ENCODE measurements at places on chromosomes 7 and 10. TPM values are rescaled to one million over a fixed set of nuclear protein-coding genes. Genes with fewer than 3 reads are reported as not detected.
A peak's percentile ranks its signal among the peaks of the same experiment; 100 is the strongest.

GRCh38 chr7:69765879-69766278, 167.6 kb downstream of the AUTS2 start:
- no peak for DNase-seq

DNA sequence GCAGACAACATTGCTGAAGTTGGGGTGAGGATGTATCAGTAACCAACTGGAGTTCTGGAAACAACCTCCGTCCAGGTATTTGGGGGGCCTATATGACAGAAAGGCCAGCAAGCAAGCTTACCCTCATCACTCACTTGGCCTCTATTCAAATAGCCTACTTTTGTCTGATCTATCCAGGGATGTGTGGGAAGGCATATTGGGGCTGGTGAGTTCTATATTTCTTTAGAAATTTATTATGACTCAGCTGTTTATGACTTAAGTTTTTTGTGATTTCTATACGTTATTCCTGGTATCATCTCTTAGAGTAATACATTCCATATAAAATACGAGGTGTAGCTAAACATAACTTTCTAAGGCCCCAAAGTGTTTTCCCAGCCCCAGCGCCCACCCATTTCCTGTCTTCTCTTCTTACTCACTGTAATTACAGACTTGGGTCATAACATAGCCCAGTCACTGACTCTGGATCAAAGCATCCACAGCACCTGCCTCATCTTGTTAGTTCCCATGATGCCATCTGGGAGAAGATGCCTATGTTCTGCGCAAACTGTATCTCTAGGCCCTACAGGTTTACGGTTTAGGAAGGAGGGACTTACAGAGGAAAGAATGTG, 18.1 kb downstream of the GARS1 start:
- DNase-seq, result no peak

DNA sequence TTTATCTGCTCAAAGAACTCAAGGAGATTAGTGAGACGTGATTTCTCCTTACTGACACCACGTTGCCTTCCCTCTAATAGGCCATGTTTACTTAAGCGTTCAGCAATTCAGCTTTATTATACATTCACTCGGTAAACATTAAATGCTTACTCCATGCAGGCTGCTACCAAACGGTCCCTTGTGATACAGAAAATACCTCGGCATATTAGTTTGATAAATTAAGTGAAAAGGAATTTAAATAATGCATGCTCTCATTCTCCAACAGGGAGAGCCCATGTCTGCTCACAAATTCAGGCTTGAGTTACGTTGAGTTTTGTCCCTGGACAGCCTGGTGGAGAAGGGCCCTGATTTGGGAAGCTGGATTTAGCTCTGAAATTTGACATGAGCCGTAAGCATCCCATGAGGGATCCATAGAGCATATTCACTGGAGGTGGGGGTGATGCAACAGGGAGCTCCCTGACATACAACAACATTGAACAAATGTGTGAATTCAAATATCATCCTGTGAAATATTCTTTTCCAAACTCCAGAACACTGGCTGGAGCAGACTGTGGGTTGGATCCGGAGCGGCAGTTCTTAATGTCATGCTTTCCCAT, 86.3 kb downstream of the TBXAS1 start:
- no peak for DNase-seq

DNA sequence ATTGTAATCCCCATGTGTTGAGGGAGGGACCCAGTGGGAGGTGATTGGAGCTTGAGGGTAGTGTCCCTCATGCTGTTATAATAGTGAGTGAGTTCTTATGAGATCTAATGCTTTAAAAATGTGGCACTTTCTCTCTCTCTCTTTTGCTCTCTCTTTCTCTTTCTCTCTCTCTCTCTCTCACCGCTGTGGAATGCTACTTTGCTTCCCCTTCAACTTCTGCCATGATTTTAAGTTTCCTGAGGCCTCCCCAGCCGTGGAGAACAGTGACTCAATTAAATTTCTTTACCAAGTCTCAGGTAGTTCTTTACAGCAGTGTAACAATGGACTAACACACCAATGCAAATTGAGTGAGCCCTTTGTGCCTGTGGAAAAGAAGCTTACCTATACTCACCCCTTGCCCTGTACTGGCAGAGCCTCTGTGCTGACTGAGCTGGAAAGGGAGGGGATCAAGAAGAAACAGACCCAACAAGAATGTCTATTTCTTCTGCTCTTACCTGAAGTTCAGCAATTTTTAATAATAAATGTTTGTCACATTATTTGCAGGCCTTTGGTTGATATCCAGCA, 642.5 kb upstream of the KCND2 start:
- DNase-seq, result no peak

DNA sequence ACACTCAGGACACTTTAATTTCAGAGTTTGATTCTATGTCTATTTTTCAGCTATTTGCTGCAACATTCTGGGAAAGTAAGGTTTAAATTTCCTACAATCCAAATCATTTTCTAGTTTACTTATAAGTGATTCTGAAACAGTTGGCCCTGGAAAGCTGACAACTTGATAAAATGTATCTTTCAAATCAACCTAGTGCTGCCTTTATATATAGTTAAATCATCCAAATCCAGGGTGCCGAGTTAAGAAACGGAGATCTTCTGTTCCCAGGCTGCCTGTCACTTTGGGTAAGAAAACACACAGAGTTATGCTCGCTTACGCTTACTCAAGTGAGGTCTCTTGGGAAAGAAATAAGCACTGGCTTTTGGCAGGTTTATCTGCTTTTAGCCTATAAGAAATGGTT, 175.0 kb downstream of the POU6F2 start:
- no peak for DNase-seq

- DNase-seq, result peak; percentile 94
Measured at GRCh38 chr7:102286237-102287110, at the start of gene SH2B2. Gene SH2B2, plus strand, starts transcription at chr7:102286868. Its CDS starts 13,683 bp downstream, at chr7:102300551.

DNA sequence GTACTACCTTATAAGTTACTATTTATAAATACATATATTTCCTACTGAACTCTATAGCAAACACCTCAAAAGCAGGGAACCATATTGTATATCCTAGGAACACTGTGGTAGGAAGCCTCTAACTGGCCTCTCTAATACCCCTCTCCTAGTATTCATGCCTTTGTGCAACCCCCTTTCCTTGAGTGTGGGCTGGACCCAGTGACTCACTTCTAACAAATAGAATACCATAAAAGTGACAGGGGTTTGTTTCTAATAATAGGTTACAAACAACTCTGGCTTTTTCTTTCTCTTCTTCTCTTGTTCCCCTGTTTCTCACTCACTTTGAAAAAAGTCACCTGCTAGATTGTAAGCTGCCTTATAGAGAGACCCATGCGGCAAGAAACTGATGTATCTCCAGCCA, 51.6 kb upstream of the MACC1 start:
- no peak for DNase-seq

DNA sequence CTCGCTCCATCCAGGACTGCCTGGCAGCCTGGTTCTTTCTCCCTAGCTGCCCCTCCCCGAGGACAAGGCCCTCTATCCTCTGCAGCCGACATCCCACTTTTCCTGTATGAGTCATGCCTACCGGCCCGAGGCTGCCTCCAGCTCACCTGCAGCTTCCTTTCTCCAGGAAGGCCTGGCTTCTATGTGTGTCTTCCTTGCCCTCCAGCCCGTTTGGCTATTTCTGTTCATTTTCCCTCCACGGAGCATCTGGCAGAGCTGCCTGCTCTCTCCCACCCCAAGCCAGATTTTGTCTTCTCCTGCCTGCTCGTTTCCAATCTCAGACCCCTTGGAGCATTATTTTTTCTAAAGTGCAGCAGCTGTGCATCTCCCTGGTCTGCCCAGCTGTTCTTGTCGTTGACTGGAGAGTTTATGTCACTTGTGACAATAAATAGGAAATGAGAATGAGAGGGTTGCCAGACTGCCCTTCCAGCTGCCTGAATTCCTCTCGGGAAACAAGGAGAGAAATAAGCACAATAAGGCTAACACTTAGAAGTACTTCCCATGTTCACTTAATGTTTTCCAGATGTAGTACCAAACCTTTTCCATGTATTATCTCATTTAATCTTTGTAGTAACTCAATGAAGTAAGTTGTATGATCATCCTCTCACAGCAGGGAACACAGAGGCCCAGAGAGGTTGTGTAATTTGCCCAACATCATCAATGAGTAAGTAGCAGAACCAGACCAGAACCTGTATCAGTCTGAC, 19.7 kb downstream of the UBTD1 start:
- no peak for DNase-seq

GRCh38 chr10:80464557-80465450, 10.7 kb downstream of the TSPAN14 start:
- DNase-seq, result no peak

DNA sequence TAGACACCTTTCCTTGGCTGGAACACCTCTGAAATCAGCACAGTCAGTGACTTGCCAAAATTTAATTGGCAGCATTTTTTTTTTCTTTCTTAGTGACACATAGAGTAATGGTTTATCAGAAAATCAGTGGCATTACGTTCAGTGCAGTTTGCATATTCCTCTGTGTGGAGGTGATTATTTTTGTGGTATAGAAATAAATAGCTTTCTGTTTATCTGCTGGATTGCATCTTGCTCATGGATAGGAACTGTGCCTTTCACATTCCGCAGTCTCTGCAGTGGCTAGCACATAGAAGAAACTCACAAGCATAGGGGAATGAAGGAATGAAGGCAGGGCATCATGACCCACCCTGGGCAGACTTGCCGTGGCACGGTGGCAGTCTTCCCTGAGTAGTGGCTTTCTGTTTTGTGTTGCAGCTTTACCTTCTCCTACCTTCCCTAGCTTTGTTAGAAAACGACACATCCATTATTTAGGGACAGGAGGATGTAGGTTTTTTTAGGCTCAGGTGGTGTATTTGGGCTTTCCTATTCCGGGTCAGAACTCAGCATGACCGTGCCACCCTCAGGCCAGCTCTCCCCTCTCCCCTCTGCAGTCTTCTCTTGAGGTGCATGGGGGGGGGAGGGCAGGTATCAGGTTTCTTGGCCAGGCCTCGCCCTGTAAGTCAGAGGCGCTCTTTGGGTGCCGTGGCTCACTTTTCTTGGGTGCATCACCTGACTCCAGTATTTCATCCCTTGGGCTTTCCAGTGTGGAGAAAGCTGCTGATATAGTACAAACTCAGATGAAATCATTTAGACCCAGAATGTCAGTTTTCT, 112.5 kb upstream of the GJD4 start:
- no peak for DNase-seq

- no peak for DNase-seq
Measured at GRCh38 chr10:18293536-18294510, 153.6 kb downstream of the CACNB2 start.

- DNase-seq, result no peak
Measured at GRCh38 chr7:157299613-157300368, 37.0 kb upstream of the DNAJB6 start.

DNA sequence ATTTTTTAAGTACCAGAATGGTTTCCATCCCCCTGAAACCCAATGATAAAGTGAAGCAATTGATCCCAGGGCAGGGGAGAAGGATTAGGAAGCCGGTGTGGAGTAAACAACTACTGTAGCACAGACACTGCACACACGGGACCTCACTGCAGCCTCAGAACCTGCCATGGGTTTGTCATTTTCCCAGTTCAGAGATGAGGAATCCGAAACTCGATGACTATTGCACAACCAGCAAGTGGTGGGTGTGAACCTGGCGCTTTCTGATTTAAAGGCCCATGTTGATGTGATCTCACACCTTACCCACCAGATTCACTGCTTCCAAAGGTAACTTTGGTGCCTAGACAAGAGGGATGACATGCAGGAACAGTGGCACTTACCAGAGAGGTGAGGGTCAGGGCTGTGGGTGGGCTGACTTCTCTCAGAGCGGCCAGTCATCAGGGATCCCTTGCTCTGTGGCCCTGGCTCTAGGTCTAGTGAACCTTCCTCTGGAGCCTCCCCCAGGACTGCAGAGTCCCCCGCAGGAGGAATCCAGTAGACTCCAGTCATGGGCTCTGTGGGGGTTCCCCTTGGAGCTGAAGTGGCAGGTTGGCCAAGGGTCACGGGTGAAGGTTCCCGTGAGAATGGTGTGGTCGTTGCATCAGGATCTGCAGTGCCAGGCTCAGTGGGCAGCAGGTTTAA, 62.8 kb downstream of the PKD1L1 start:
- no peak for DNase-seq

DNA sequence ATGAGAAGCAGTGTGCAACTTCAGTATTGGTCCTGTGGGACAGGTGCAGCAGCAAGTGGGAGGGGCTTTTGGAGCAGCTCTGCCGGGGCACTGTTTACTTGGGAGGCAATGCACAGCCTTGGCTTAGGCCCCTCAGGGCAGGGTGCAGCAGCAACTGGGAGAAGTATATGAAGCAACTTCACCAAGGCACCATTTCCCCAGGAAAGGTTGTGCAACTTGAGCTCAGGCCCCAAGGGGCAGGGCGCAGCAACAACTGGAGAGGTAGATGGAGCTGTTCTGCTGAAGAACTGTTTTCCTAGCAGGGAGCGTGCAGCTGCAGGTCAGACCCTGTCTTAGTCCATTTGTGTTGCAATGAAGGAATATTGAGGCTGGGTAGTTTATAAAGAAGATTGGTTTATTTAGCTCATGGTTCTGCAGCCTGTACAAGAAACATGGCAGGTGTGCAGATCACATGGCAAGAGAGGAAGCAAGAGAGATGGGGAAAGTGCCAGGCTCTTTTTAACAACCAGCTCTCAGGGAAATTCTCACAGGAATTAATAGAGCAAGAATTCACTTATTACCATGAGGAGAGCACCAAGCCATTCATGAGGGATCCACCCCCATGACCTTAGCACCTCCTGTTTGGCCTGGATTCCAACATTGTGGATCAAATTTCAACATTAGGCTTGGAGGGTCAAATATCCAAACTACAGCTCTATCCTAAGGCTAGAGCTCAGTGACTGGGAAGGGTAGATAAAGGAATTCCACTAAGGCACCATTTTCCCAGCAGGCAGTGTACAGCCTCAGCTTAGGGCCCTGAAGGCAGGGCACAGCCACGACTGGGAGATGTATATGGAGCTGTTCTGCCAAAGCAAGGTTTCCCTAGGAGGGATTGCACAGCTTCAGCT, 10.9 kb downstream of the GPR141 start:
- no peak for DNase-seq

- no peak for DNase-seq
Measured at GRCh38 chr7:123211545-123211944, 11.8 kb upstream of the SLC13A1 start.

- no peak for DNase-seq
Measured at GRCh38 chr7:28768577-28769147, 189.5 kb downstream of the TRIL start.

GRCh38 chr10:44039599-44039998, 345.3 kb downstream of the CXCL12 start:
- DNase-seq, result no peak

The ATE1 gene
- total RNA-seq, result 25.6 TPM

The LRMDA gene
- 14.4 TPM for total RNA-seq

The EPC1 gene
- 34.0 TPM for total RNA-seq

The PON1 gene
- not detected for total RNA-seq

The ADAM22 gene
- total RNA-seq, result 18.4 TPM

The NKX2-3 gene
- not detected for total RNA-seq

The ADAMTS14 gene
- 1.0 TPM for total RNA-seq

The KCNIP2 gene
- total RNA-seq, result 2.3 TPM

The UPK3B gene
- total RNA-seq, result 1.1 TPM

The FFAR4 gene
- 0.56 TPM for total RNA-seq

All from posterior vena cava (tissue), 2 donors.